HTR-8/SVneo (cell line): ENCODE measurements at places on chromosomes 3 and 15.

DNA sequence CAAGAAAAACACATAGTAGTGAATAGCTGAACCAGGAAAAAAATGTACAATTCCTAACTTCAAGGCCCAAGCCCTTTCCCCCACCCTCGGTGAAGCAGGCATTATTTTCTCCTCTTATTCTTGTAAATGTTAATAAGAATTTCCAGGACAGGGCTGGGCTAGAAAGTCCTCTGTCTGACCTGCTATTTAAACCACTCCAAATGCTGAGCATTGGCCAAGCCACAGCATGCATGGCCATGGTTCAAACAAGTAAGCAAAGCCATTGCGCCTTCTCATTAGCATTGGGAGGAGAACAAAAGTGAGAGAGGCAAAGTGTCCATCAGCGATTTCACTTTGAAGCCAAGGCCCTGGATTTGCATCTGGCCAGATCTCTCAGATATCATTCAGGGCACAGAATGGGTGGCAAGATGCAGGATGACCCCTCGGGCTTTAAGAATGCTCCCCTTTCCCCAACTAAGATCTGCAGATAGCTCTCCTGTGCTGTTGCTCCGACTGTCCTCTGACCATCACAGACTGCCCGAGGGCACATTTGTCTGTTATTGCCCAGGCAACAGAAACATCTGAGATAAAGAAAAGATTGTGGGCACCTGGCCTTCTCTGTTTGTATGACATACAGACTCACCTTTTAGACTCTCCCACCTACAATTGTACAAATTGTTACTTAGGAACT, 46.3 kb downstream of the CEMIP start:
- DNase-seq = no peak

- peak; percentile 27 for DNase-seq
Observed at GRCh38 chr3:58206406-58207011, 4.3 kb downstream of the DNASE1L3 start.

DNA sequence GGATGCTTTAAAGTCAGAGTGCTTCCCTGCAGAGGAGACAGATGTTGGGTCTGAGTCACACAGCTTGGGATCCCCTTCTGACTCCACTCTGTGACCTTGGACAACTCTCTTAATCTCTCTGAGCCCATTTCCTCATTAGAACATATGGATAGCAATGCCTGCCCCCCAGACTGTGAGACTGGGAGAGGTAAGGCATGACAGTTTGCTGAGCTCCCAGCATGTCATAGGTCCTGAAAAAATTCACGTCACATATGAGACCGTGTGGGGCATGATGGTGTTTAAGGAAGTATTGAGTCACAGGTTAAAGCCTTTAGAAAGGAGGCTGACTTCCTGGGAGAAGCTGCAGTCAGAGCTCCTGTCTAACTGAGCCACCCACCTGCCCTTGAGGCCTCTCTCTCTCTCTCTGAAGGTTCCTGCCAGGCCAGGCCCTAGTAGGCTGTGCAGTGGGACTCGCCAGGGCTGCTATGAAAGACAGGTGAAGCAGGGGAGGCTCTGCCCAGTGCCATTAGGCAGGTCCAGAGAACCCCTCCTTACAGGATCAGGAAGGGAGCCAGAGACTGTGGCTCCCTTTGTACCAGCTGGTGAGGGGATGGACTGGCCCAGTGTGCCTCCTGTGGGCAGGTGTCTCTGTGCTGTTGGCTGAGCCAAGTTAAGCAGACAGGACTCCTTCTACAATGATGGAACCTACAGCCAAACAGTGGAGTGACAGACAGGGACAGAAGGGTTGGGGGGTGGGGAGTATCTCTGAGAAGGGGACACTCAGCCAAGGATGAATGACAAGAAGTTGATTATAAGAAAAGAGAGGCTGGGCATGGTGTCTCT, 19.5 kb upstream of the DOCK3 start:
- DNase-seq = no peak

- DNase-seq = peak; percentile 73
Observed at GRCh38 chr15:90665288-90666134, 51.6 kb upstream of the BLM start.

GRCh38 chr15:67365994-67366393, 111.4 kb downstream of the IQCH start:
- DNase-seq = no peak

- no peak for DNase-seq
Observed at GRCh38 chr3:20403986-20404740, 218.2 kb upstream of the SGO1 start.
